ENCODE measurements at places on chromosomes 12 and 14.

GRCh38 chr12:94770791-94771190, 120.4 kb upstream of the TMCC3 start:
- no peak for DNase-seq

DNA sequence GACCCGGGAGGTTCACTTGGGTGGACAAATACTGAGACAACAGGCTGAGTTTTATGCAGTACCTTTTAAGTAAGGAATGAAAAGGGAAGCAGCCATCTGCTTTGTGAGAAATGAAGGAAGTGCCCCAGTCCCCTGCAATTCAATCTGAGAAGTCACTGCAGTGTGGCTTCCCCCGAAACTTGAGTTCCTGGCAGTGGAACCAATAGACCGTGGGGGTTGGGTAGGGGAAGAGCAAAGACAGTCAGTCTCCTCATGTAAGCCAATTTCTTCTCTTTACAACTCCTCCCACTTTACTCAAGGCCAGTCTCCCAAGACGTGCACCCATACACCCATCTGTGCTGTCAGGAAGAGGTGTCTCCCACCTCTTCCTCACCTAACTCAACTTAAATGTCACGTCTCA, 206.5 kb downstream of the BCAT1 start:
- no peak for DNase-seq

DNA sequence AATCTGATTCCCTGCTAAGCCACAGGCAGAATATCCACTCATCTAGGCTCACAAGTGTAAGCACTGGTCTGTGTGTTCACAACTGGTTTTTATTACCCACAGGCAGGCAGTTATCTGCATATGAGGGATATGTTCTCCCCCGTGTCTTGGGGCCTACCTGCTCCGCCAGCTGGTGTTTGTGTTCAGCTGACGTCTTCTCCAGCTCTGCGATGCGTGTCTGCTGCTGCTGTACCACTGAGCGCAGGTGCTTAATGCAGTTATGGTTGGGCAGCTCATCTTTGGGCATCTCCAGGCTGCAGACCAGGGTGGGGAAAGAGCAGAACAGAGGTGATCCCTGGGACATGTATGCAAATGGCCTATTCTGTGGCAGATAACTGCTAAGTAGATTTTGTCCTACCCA, 13.7 kb downstream of the RNF41 start:
- DNase-seq, result no peak

GRCh38 chr14:61420326-61420725, 98.9 kb downstream of the PRKCH start:
- DNase-seq, result no peak

- no peak for DNase-seq
These were observed 9.7 kb upstream of the TUBA1A start for GRCh38 chr12:49198431-49199155.

GRCh38 chr12:113092607-113093408, 36.3 kb downstream of the DTX1 start:
- DNase-seq, result no peak

- DNase-seq, result no peak
These were observed 5.0 kb upstream of the FGF6 start for GRCh38 chr12:4450551-4451112.

DNA sequence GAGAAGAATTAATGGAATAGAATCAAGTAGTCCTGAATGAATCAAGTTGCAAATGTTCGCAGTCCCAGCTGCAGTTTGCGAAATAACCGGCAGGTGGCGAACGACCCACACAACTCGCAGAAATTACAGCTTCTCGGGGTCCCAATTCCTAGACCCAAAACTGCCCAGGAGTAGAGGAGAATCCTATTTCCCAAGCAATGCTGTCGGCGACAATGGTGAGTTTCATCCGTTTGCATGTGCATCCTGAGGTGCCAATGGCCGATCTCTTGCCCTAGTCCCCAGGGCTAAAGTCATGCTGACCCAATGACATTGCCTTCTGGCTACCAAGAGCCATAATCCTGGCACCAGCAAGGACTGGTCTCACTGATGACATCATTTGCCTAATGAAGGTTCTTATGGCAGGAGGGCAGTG, 8.5 kb upstream of the ASCL1 start:
- DNase-seq, result peak; percentile 13

DNA sequence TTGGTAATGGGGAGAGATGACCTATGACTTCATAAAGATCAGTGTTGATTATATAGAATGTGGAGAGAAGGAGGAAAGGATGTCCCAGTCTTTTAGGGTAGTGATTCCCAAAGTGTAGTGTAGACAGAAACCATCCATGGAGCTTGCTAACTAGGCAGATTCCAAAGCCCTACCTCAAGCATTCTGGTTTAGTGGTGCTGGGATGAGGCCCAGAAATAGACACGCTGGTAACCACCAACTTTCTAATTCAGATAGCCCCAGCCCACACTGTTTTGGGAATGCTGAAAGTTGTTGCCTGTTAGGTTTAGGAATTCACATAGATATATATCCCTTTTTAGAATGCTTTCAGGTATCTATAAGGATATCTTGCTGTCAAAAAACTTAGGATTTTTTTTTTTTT, 69.2 kb downstream of the STAB2 start:
- DNase-seq, result no peak

DNA sequence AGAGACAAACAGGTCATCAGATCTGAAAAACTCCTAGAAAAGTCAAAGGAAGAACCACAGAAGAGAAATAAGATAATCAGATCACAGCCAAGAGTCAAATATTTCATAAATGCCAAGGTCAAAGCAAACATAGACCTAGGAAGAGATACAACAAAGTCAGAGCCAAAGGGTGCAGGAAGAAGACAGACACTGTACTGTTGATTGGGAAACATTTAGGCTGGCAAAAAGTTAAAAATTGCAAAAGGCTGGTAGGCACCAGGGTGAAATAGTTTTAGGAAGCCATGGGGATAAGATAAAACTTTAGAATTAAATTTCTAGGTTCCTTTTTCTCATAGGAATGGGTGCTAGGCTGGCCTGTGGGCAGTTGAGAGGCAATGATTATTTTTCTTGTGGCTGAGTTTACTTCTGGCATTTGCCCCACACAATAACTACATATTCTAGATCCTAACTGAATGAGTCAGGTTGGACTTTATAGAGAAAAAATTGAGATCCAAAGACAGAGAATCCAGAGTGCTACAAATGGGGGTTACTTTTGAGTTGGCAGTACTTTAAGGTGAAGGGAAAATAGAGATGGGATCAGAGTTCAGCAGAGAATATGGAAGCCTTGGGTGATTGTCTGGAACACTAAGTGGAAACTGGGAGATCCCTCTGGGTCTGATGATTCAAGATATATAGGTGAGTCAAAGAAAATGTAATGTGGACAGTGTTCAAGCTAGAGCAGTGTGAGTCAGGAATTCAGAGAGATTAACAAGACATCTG, 215.5 kb downstream of the C12orf50 start:
- no peak for DNase-seq

GRCh38 chr12:124562018-124562795, 5.2 kb downstream of the NCOR2 start:
- no peak for DNase-seq

DNA sequence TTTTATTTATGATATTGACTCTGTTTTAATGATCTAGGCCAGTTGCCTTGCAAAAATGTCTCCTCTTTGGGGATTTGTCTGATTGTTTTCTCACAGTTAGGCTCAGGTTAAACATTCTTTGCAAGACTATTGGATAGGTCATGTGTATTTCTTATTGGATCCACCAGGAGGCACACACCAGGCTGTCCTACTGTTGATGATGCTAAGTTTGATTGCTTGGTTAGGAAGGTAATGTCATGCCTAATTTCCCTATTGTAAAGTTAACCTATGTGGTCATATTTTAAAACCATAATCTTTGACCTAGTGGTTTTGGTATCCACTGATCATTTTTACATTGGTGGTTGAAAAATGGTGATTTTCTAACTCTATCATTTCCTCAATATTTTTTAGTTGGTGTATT, 137.1 kb downstream of the BRMS1L start:
- no peak for DNase-seq

- no peak for DNase-seq
These were observed 107.6 kb downstream of the NAV3 start for GRCh38 chr12:77938301-77938700.

DNA sequence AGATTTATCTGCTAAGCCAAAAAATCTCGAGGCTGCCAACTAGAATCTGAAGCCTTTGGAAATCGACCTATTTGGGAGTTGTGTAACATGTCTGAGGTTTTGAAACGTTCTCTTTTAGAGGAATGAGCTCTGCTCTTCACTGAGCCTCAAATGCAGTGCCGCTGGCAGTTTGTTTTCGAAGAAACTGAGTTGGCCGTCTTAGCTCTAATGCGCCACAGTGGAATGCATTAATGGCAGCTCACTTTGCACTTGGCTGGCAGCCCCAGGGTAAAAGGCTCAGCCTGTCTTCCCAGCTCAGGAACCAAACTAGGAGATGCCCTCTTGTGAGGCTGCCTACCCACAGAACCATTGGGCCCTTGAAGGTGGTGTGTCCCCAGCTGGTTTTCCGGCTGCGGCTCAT, 53.8 kb downstream of the SFSWAP start:
- DNase-seq, result no peak

DNA sequence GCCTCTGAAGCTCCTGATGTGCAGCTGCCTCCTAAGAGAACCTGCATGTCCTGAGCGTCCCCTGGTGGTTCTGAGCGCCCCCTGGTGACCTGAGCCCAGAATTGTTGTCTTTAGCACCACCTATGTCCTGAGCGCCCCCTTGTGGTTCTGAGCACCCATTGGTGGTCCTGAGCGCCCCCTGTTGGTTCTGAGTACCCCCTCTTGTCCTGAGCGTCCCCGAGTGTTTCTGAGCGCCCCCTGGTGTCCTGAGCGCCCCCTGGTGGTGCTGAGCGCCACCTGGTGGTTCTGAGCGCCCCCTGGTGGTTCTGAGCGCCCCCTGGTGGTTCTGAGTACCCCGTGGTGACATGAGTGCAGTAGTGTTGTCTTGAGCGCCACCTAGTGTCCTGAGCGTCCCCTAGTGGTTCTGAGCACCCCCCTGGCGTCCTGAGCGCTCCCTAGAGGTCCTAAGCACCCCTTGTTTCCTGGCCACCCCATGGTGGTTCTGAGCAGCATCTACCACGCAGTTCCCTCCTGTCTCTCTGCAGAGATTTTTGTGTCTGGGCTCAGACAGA, 782.5 kb downstream of the TMEM121 start:
- peak; percentile 20 for DNase-seq

GRCh38 chr14:28770630-28771029, 4.0 kb downstream of the FOXG1 start:
- DNase-seq, result no peak

GRCh38 chr12:59234391-59234790, 314.1 kb upstream of the LRIG3 start:
- DNase-seq, result no peak

DNA sequence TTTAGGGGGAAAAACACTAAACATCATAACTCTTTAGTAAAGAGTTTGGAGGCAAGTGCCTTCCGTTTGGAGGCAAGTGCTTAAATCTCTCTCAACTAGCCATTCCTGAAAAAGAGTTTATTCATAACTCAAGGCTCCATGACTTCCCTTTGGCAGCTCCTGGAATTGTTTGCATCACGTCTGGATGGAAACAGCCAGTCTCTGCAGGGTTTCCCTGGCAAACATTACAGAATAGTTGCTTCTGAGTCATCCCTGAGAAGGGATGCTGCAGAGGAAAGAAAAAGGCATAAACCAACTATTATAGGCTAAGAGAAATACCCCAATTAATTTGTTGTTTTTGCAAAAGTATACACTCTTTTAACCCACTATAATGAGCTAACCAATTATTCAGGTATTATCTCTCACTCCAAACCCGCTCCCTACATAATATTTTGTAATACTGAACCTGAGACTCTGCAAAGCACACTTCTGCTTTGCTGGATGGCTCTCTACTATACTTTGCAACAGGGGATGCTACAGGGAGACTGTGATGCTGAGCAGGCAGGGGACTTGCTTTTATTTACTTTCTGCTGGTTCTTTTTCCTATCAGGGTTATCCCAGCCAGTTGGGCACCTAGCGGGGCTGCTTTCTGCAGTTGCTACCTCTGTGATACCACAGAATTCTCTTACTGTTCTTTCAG, 497.7 kb downstream of the FUT8 start:
- no peak for DNase-seq

DNA sequence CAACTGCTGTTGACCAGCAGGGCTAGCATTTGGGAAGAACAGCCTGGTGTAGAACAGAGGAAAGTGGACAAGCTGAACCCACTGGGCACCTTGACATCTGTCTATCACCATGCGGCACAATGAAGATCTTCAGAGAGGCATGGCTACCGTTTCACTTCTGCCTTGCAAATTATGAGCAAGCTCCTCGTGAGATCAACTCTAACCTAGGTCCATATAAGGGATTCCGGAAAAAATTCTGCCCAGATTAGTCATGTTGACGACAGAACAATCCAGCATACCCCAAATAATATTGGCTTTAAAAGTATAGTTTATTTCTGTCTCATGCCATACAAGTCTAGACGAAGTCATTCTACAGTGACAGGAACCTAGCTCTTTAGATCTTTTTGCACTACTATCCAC, 91.6 kb upstream of the ATF7IP start:
- DNase-seq, result no peak

GRCh38 chr14:95339301-95339865, 19.7 kb upstream of the CLMN start:
- no peak for DNase-seq

GRCh38 chr12:103997286-103997900, 31.7 kb downstream of the TDG start:
- DNase-seq, result no peak

DNA sequence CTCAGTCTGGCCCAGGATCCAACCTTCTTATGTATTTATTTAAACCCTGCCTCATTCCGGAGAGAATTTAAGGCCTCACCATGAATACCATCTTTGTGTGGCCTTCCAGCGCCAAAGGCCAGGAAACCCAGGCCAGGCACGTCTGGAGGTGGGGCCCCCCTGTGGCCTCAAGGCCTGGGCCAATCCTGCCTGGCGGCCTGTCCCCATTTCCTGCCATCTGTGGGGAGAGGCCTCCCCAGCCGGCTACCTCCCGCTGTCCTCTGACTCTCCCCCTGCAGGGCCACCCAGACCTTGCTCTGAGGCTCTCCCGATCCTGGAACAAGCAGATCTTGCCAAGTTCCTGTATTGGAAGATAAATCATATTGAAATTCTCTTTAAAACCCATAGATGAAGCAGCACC, 37.4 kb upstream of the MEG3 start:
- DNase-seq, result no peak
